HT1080 (cell line): ENCODE measurements at places on chromosomes 11 and 22.

DNA sequence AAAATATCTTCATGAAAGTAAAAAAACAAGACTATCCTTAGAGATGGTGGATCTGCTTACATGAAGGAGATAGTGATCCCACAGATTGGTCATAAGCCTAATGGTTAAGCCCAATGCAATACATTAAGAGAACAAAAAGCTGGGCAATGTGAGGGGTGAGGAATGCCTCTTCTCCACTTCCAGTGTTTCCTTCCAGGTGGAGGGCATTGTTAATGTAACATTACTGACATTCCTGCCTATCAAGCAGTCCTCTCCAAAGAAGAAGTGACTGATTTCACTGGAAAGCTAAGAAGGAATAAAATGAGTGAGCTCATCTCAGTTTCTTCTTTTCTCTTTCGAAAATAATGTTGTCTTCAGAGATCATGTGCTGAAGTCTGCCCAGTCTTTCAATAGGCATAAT is 207.8 kb downstream of the RAB38 start:
- no peak for DNase-seq

DNA sequence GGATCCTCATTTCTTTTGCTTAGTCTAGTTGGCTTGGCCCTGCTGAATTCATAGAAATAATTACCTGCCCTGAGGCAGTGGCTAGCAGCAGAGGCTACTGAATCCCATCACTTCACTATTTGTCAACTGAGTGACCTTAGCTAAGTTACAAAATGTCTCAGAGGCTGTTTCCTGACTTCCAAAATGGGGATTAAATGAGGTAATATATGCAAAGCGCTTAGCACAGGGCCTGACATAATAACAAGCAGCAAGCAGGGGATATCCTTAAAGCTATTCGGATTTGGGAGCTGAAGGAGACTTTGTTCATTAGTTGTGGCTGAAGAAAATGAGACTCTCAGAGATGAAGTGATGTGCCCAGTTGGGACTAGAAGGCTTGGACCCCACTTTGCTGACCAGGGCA is 2.8 kb downstream of the NRGN start:
- no peak for DNase-seq

GRCh38 chr11:41384329-41384728 is 75.1 kb downstream of the LRRC4C start:
- DNase-seq, result no peak

DNA sequence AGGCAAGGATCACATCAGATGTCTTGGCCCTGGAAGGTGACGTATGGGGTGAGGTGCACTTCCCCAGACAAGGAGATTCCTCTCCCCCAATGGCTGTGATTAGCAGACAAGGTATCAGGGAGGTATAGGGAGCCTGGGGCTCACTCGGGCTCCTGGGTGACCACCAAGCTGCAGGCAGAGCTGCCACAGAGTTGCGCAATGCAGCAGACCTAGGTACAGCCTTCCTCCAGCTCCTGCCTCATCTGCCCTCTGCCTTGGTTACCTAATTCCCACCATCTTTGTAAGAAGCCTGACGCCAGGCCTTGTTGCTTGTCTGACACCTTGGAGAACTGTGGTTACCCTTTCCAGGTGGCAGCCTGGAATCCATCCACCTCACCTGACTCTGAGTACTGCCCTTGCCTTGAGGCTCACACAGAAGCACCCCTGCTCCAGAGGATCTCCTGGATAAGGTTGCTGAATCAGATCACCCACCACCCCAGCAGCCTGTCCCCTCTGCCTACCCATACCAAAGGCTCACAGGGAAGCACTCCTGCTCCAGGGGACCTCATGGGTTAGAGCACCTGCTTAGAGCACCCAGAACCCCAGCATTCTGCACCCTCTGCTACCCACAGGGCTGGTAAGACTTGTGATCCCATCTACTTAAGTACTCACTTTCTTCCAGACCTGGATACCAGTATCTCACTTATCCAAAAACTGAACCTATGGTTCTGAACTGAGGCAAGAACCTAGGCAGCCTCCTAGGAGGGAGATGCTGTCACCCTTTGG is 40.4 kb downstream of the GAB4 start:
- no peak for DNase-seq

DNA sequence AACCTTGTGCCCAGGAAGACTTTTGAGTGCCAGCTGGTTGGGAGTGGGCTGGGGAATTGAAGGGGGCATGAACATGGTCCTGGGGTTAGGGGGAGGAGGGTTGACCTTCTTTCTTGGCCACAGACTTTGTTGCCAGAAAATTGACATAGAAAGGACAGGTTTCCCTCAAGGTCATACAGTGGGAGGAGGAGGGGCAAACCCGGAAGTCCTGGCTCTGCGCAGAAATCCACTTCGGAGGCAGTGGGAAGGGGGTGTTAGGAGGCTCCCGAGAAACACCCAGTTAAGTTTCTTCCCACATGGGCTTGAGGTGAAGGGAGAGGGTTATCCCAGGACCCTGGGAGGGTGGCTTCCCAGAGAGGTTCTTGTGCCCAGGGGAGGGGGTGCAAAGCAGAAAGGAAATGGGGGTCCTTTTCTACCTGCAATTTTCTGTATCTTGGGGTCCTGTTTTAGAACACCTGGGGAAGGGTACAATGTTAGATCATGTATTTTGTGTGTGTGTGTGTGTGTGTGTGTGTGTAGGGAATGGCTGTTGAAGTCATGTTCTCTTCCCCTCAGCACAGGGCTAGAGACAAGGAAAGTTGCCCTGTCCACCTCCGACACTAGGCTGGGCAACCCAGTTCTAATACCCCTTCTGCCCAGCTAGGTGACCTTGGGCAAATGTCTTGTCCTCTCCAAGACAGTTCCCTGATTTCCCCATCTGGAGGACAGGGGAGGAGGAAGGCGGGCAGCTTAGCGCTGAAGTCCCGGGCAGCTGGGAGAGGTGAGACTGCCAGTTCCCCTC is 1.1 kb downstream of the PVALB start:
- DNase-seq, result no peak

- DNase-seq, result no peak
Observed at GRCh38 chr11:73528483-73529203, 69.3 kb downstream of the FAM168A start.

- DNase-seq, result no peak
Observed at GRCh38 chr22:50048061-50048765, 9.9 kb downstream of the TTLL8 start.

- no peak for DNase-seq
Observed at GRCh38 chr22:25791556-25791955, 49.6 kb downstream of the MYO18B start.

- DNase-seq, result no peak
Observed at GRCh38 chr11:44494785-44495184, 70.7 kb upstream of the CD82 start.

DNA sequence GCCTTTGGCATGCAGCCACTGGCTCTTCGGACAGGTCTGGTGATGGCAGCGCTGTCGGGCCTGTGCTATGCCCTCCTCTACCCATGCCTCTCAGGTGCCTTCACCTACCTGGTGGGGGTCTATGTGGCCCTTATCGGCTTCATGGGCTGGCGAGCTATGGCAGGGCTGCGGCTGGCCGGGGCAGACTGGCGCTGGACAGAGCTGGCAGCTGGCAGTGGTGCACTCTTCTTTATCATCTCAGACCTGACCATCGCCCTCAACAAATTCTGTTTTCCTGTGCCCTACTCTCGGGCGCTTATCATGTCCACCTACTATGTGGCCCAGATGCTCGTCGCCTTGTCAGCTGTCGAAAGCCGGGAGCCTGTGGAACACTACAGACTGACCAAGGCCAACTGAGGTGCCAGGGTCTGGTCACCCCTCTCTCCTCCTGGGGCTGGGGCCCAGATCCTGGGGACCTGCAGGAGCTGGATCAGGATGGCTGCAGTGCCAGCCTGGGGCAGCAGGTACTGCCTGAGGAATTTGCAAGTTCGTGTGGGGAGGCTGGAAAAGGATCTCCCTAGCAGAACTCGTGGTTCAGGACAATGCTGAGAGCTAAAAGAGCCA is 3.1 kb downstream of the TMEM86A start:
- no peak for DNase-seq

DNA sequence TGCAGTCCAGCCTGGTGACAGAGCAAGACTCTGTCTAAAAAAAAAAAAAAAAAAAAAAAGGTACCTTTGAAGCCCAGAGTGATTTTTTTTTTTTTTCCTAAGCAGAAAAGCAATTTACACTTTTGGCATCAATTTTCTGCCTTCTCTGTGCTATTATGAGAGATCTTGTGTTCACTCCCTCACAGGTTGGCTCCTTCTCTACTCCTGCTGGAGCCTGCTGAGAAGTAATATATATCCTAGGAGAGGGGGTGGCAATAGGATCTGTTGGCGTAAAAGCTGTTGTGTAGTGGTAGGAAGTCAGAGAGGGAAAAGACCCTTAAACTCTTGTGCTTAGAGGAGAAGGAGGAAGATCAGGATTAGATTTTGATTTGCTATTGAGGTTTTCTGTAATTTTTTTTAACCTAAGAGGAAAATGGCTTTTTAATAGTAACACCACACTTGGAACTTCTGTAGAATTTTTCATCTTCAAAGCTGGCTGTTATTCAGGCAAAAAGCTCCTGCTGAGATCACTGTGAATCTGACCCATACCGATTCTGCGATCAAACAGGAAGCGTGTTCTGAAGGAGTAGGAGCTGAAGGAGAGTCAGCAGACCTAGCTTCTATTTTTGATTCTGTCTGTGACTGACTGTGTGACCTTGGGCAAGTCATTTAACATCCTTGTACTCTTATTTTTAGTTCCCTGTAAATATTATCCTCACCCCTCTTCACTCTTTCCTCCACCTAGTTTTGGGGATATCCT is 77.7 kb downstream of the TRIM44 start:
- no peak for DNase-seq

DNA sequence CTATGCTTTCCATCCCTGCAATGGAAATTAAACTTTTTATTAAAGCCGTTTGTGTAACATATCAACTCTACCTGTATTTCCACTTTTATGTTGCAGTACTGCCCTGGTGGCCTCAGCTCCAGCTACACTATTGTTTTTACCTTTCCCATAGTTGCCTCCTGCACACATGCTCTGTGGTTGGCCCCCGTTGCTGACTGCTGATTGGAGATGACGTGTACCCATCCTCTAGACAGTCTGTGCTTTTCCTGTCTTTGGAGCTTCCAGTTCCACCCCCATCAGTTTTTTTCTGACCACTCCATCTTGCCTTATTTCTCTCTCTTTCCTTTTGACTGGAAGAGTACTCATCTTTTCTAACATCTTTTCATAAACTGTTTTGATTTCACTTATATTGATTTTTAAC is 123.8 kb downstream of the TEAD1 start:
- DNase-seq, result peak; percentile 32

DNA sequence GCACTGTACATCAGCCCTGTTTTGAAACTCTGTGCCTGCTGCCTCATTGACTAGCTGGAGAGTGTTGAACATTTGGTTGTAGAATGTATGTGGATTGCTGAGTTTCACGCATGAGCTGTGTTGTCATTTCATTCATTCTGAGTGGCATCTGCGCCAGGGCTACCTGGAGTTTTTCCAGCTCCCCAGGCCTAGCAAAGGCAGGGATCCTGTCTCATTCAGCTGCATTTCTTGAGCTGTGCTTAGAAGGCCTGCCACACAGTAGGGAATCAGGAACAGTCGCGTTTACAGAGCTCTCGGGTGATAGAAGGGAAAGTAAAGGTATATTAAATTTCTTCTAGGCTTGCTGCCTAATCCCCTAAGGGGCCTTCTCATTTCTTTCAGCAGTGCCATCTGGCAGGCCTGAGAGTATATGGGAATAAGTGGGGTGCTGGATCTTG is 44.3 kb downstream of the PTPRJ start:
- no peak for DNase-seq

DNA sequence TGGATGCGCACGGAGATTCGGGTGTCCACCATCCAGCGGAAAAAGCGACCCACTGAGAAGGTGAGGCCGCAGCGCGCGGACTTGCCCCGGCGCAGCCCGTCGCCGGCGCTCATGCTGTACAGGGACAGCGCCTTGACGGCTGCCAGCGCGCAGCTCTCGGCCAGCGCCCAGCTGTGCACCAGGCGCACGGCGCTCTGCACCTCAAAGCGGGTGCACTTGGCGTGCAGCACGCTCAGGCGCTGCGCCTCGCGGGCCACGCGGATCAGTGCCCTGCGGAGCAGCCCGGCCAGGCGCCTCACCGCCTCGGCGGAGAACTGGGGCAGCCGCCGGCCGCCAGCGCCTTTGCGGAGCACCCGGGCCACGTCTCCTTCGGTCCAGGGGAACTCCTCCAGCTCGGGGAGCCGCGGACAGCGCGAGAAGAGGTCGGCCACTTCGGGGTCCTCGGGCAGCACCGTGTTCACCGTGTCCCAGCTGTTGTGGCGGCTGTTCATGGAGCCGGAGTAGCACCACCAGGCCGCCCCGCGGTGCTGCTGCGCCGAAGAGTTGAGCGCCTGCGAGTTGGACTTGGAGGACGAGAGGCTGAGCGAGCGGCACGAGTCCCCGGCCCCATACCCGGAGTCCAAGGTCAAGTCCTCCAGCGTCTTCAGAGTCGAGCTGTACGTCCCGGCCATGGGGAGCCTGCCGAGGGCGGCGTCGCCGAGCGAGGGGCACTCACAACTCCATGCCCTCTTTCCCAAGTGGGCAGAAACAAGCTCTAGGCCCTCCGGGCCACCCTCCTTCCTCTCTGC is 703 bp downstream of the ABTB2 start:
- DNase-seq, result peak; percentile 48

DNA sequence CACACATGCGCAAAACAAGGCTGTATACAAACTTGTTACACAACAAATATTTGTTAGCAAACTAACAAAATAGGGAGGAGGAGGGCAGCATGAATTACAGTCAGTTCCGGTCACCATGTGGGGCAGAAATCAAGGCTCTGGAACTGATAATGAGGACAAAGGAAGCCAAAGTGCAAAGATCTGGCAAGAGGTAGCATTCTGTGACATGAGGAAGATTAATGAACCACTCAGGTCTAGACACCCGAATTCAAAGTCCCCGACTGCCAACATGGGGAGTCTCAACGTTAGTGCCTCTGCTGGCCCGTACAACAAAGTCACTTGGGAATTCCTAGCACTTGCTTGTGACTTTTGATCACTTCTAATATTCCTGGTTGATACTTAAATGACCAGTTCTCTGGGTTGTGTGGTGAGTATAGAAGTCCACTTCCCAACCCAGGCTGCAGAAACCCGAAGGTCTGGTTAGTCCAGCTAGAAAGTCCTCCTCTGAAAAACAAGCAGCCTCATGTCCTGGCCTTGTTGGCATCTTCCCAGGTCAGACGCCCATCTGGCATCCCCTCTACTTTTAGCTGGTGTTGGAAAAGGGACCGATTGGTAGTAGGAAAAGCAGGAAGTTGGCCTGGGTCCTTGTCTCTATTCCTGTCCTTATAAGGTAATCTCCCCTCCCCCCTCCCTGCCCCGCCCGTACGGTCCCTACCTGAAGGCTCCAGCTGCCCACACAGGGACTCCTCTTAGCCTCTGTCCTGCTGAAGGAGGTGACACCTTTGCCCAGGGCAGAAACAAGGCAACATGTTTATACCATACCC is 1.6 kb downstream of the SUN2 start:
- DNase-seq, result no peak
